Stimulated activated CD4-positive, alpha-beta T cell treated with anti-CD3 and anti-CD28 coated beads, TNF-alpha, amount 100 ng/mL, for 1 hour (primary cell): ENCODE measurements at places on chromosomes 6 and 20.

GRCh38 chr6:169169941-169170582 is 83.6 kb downstream of the THBS2 start:
- no peak for DNase-seq

- no peak for DNase-seq
Observed at GRCh38 chr6:387293-387741, 4.2 kb upstream of the IRF4 start.

- no peak for DNase-seq
Observed at GRCh38 chr20:39862470-39862891, 826.6 kb downstream of the MAFB start.

DNA sequence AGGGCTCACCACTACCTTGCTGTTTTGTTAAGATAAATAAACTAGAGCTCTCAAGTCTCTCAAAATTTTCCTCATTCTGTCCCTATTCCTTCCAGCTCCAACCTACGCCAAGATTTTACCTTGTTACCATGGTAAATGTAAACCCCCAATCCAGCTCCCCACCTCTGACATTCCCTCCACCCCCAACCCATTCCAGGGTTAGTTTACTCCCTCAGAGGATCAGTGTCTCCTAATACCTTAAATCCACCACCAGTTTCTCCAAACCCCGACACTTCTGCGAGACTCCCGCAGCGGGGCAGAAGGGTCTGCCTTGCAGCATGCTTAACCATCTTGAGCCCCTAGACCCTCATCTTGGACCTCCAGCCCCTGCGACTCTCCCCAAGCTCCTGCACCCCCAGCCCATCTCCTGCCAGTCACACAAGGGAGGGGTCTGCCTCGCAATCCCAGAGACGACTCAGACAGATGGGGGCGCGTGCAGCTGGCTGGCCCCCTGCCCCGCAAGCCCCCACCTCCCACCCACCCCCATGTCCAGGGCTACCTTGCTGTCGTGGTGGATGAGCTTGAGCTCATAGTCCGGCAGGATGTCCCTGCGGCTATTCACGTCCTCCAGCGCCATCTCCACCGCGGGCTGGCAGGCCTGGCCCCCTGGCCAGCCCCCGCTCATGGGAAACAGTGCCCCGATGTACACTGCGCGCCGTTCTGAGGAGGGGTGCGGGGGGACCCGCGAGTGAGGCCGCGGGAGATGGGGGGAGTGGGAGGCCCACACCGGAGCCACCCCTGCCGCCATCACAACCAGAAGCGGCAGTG is 5.8 kb downstream of the GABBR1 start:
- DNase-seq: no peak

GRCh38 chr20:19259141-19259591 is 46.7 kb downstream of the SLC24A3 start:
- DNase-seq: no peak

- DNase-seq: peak; percentile 37
Observed at GRCh38 chr20:48904566-48905296, 16.8 kb upstream of the ARFGEF2 start.

DNA sequence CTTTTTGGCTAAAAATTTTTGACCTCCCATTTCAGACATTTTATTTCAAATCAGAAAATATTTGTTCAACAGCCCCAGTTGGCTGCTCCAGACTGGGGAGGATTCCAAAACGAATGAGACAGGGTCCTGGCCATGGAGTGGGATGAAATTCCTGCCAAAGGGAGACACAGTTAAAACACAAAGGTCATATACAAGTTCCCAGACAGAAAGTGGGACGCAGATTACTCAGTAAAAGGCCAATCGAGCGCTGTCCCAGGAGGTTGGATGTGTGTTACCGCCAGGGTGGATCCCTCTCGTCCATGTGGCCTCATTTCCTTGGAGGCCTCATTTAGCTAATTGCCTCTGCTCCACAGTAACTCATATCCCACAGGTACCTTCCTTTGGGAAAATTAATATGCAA is 41.8 kb upstream of the NNAT start:
- no peak for DNase-seq

DNA sequence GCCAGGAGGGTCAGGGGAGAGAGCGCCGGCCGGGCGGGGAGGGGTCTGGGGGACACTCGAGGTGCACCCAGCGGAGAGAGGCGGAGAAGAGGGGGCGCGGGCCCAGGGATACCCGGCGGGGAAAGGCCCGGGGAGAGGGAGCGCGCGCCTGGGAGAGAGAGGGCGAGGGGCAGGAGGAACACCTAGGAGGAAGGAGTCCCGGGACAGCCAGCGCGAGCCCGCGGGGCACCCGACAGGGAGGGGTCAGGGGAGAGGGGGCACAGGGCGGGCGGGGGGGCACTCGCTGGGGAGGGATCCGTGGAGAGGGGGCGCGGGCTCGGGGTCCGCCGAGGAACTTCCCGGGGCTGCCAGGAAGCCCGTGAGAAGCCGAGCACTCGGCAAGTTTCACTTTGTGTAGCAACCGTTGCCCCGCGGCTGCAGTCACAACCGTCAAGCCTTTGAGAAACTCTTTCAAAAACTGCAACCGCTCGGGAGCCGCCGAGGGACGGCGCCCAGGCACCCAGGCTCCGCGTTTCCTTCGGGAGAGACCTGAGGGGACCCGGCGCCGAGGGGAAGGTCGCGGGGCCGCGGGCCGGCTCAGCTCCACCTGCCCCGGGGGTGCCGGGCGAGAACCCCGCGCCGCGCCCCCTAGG is 471 bp downstream of the EZR start:
- DNase-seq: peak; percentile 49

- DNase-seq: no peak
Observed at GRCh38 chr20:40741507-40742106, 52.6 kb upstream of the MAFB start.

- no peak for DNase-seq
Observed at GRCh38 chr20:33229843-33230242, 6.0 kb upstream of the BPIFA1 start.

DNA sequence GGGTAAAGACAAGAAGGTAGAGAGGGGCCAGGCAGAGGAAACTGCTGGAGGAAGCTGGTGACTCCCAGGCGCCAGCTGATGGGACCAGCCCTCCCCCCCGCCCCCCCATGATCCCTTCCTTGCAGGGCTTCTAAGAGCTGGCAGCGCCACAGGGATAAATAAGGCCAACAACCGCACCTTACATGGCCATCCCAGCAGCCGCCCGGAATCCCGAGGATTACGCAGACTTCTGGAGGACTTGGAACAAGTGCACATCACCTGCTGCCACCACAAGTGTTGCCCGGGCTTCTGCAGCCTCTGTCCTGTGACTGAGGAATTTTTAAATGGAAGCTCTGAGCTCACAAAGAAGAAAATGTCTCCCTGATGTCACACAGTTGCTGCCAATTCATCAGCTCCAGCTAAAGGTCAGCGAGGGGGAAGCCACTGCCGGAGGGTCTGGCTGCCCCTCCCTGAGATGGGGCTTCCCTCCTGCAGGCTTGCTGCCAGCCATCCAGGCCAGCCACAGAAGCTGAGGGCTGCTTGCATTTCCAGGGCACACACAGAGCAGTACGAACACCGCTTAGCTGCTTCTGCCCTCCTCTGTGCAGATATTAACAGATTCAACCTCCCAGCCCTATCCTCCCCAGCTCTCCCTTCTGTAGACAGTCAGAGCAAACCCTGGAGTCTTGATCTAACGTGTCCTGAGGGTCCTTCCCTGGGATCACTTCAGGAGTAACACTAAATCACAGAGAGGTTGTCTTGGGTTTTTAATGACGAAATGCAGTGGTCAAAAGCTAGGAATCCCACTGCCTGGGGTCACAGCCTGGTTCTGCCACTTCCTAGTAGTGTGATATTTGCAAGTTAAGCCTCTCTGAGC is 38.6 kb upstream of the PIM1 start:
- DNase-seq: no peak

DNA sequence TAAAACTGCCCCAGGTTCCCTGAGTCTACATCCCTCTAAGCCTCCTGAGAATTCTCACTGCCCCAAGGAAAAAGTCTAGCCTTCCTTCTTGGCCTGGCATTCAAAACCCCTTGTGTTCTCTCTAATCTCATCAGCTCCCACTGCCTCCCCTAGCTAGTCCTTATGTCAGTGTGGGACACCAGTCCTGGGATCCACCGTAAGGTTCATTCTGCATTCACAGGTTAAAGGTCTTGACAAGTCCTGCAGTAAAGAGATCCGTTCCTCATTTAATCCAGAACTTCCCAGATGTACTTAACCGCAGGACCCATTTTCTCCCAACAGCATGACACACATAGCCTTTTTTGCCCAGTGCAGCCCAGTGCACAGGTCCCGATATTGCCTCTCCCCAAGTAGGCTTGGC is 11.6 kb downstream of the MAPK13 start:
- no peak for DNase-seq

DNA sequence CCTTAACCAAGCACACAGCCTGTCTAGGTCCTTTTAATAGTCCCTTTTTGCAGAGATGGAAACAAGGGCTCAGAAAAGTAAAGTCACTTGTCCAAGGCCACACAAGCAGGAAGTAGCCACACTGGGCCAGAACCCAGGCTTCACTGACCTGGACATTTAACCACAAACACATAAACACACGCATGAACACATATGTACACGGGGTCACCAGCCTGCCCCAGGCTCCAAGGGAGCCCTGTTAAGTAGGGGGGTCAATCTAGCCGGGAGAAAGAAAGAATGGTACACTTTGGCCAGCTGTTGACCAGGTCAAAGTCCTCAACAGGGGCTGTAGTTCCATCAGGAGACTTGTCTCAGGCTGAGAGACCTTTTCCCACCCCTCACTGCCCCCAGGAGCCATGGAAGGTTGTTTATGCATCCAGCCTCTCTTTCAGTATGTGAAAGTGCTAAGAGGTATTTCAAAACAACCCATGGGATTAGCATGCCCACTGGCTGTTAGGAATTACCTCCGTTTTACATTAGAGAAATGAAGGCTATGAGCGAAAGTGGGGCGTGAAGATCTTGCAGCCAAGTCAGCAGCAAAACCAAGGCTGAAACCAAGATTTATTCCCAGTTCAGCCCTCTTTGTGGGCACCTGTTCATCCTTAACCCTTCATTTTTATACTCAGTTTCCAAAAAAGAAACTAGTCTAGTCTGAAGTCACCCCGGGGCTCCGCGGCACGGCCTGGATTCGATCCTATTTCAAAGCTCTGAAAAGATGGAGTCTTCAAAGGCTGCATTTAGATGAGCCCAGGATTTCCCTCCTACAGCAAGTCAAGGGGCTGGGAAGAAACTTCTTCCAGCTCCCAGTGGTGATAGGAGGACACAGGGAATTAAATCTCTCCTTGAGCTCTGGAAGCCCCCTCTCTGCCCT is 9.8 kb downstream of the SDC4 start:
- DNase-seq: no peak
